ENCODE measurements at places on chromosomes 3 and 15. TPM values are rescaled to one million over a fixed set of nuclear protein-coding genes. Genes with fewer than 3 reads are reported as not detected.

The TMC3 gene
- total RNA-seq: 0.18 TPM

DNA sequence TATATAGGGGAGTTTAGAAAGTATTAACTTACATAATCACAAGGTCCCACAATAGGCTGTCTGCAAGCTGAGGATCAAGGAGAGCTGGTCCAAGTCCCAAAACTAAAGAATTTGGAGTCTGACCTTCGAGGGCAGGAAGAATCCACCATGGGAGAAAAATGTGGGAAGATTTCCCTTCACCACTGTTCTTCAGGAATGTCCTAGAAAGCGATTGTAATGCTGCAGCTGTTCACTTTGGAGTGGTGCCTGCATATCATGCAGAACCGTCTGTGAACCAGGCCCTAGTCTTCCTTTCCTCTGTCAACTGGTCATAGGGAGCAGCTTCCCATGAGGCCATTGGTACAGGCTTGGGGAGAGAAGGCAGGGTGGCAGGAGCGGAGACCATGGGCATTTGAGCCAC lies 497.9 kb upstream of the ARPP21 start:
- ATAC-seq: no peak

GRCh38 chr15:71288348-71288955 lies 173.2 kb downstream of the THSD4 start:
- ATAC-seq: no peak

DNA sequence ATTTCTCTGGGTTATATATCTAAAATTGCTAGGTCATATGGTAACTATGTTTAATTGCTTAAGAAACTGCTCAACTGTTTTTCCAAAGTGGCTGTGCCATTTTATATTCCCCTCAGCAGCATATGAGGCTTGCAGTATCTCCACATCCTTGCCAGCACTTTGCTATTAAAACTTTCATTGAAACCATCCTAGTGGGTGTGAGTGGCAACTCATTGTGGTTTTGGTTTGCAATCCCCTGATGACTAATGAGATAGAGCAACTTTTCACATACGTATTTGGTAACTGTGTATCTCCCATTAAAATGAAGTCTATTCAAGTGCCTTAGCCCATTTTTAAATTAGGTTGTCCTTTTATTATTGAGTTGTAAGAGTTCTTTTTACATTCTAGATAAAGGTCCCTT lies 17.3 kb downstream of the KPNA1 start:
- ATAC-seq: no peak

DNA sequence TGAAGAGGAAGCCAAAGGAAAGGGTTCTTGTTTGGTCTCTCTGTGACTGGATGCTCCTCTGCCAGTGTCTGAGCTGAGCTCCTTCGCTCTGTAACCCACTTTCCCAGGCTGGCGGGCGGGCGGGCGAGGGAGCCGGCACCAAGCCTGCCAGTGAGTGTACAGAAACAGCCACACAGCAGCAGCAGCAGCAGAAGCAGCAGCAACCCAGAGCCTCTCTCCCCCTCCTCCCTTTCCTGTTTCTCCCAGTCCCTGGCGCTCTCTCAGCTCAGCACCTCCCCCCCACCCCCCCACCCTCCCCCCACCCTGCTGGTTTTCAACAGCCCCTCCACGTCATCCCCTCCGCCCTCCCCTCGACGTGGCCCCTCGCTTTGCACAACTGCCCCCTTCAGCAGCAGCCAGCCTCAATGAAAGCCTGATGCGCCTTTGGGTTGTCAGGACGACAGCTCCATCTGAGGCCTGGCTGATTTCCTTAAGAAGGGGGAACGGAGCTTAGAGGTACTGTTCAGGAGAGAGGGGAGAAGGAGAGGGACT lies at the start of gene LSAMP:
TSS of gene LSAMP (minus strand) at position 177 of the 531 bp plus-strand sequence.
- peak; percentile 86 for ATAC-seq

The SLC2A2 gene
- total RNA-seq: not detected

The ITGA11 gene
- total RNA-seq: 2.5 TPM

- no peak for ATAC-seq
These were observed 127.1 kb upstream of the UMPS start for GRCh38 chr3:124602980-124603627.

GRCh38 chr3:185713015-185713414 lies 111.8 kb downstream of the IGF2BP2 start:
- ATAC-seq: no peak

The GPR27 gene
- total RNA-seq: 11.0 TPM

GRCh38 chr3:87363721-87364120 lies 87.3 kb upstream of the POU1F1 start:
- no peak for ATAC-seq

The WDR93 gene
- total RNA-seq: 0.49 TPM

The ARNT2 gene
- 22.3 TPM for total RNA-seq

The DUSP7 gene
- 8.0 TPM for total RNA-seq

DNA sequence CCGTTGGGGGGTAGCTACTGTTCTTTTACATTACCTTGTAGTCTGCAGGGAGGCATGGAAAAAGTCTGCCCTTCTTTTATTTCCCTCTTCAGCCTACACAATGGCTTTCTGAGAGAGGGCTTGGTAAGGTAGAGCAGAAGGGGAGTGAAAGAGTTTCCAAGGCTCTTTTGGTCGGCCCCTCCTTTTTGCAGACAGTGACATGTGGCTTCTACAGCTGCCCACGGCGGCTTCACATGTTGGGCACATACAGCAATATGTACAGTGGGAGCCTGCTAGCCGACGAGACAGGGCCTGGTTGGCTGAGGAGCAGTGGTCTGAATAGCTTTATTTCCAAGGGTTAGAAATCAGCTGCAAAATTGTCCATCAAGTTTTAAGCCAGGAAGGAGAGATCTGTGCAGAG lies 4.0 kb downstream of the INAFM2 start:
- no peak for ATAC-seq

DNA sequence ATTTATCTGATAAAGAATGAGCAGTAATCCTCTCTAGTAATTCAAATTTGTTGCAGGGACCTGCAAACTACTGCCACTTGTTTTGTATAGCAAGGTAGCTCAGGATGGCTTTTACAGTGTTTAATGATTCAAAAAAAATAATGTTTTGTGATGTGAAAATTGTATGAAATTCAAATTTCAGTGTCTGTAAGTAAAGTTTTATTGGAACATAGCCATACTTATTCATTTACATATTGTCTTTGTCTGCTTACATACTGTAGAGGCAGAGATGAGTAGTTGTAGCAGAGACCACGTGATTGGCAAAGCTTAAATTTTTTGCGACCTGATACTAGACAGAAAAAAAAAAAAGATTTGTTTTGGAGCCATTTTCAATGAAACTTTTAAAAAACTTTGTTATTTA lies 6.5 kb upstream of the UTS2B start:
- no peak for ATAC-seq

The GABRB3 gene
- 0.20 TPM for total RNA-seq

DNA sequence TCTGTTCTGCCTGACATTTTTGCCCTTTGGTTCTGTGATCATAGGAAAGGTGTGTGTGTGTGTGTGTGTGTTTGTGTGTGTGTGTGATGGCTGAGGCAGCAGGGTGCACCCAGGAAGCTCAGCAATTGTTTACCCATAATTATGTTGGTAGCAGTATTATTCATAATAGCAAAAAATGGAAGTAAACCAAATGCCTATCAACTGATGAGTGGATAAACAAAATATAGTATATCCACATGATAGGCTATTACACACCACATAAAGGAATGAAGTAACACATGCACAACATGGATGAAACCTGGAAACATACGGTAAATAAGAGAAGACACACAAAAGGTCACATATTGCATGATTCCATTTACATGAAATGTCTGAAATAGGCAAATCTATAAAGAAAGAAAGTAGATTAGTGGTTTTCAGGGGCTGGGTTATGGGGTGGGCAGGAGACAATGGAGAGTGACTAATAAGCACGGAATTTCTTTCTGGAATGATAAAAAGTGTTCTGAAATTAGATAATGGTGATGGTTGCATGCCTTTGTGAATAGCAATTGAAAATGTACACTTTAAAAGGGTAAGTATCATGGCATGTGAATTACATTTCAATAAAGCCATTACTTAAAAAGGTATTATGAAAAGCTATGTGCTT lies 167.2 kb downstream of the POLR2M start:
- ATAC-seq: no peak

- no peak for ATAC-seq
These were observed 149.0 kb downstream of the SERPINI1 start for GRCh38 chr3:167884481-167884880.
